Type B pancreatic cell (in vitro differentiated cells): ENCODE measurements at places on chromosomes 12 and 14. TPM values are rescaled to one million over a fixed set of nuclear protein-coding genes. Genes with fewer than 3 reads are reported as not detected.

DNA sequence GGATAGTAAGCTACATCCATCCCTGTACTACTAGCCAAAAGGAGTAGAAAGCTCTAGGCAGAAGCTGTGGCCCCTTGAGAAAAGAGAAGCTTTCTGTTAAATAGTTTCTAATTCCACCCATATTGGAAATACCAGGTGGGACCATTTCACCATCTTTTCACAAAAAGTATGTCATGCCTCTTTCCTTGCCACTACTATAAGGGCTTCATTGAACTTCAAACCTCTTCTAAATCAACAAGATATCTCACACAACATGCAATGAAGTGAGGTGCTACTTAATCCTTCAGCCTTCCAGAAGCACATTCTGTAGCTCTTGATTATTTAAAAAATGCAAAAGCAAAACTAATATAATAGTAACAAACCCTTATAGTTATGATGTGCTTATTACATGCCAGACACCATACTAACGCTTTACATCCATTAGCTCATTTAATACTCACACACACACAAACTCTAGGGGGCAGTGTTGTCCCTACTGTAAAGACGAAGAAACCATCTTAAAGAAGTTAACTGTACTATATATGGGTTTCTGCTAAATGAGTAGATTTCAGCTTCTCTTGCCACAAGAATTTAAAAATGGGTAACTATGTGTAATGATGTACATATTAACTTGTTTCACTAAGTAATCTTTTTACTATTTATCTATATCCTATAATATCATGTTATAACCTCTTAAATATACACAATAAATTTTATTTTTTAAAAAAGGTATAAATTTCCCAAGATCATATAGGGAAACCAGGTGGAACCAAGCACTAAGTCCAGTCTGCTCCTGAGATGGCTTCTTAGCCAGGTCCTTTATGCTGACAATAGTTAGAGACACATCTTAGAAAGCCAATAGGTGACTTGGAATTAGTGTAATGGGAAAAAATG lies 124.4 kb downstream of the RPS29 start:
- no peak for DNase-seq

Gene SLC25A21
- 0.55 and 0.58 TPM in 2 replicates for total RNA-seq

- no peak for DNase-seq
Measured at GRCh38 chr12:112107306-112108201, 1.0 kb downstream of the NAA25 start.

DNA sequence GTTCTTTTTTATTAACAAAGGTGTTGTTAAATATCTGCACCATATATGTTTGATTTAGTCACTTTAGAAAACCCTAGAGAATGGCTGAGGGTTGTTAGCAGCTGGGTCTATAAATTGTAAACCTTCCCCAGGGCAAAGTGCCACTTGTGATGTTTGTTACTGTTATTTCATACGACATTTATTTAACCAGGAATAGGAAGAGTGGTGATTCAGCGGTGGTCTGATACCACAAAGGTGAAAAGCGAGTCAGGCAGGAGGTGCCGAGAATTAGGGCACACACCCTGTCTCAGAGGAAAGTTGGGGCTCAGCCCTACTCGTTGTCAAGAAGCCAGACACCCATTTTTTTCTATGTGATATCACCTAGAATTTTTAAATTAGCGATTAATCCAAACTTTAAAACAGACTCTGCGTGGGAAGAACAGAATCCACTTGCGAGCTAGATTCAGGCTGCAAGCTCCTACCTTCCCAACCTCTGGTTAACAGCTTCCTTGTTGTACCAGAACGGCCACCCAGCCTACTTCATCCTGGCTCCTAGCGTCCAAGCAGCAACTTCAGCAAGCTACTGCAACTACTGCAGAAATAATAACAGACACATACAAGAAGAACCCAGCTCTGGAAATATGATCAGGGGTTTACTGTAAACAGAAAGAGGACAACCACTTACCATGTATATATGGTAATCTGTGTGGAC lies 126.7 kb downstream of the TMEM132D start:
- DNase-seq, result no peak

DNA sequence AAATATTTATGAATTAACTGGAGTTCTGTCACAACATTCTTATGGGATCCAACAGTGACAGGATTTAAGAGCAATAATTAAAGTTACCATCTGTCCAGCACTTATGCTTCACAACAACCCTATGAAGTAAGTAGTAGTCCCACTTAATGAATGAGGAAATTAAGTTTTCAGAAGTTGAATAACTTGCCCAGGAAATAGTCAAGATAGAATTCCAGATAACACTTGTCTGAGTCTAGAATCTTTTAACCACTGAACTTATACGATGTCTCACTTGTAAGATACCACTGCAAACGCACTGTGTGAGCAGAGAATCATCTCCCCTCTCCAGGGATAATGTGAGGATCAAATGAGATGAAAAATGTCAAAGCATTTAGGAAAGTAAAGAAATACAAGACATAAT lies 3.3 kb upstream of the TTC9 start:
- no peak for DNase-seq

GRCh38 chr12:30197392-30198057 lies 413.8 kb upstream of the TMTC1 start:
- no peak for DNase-seq

GRCh38 chr12:4858386-4858785 lies 51.3 kb upstream of the KCNA1 start:
- no peak for DNase-seq

GRCh38 chr12:40668099-40668529 lies 24.1 kb upstream of the CNTN1 start:
- DNase-seq, result no peak

GRCh38 chr12:49923035-49923644 lies 19.4 kb upstream of the FAIM2 start:
- no peak for DNase-seq

GRCh38 chr14:42642787-42643186 lies 1036.1 kb downstream of the LRFN5 start:
- no peak for DNase-seq
